Activated T-helper 1 cell treated with Interleukin-2 at 50 U/mL for 16 hours (primary cell): ENCODE measurements at places on chromosomes 4 and X.

- no peak for DNase-seq
These were observed 14.6 kb upstream of the FMR1 start for GRCh38 chrX:147897117-147897516.

DNA sequence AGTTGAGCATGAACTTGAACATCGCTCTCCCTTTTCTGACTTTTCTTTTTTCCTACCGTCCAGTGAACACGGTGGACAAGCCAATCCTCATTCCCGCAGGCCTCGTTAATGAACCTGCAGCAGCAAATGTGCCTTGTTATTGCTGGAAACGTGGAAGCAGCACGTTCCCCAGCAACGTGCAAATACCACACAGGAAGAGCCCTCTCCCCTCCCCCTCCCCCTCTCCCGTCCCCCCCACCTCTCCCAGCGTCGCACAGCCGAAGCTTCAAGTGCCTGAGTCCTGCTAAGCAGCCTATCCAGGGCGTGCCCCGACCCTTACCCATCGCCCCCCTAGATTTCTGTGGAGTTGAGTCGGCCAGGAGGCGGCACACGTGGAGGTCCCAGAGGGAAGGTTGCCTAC is 219.9 kb downstream of the BCOR start:
- no peak for DNase-seq

- no peak for DNase-seq
These were observed 65.0 kb downstream of the PHEX start for GRCh38 chrX:22097012-22097694.

DNA sequence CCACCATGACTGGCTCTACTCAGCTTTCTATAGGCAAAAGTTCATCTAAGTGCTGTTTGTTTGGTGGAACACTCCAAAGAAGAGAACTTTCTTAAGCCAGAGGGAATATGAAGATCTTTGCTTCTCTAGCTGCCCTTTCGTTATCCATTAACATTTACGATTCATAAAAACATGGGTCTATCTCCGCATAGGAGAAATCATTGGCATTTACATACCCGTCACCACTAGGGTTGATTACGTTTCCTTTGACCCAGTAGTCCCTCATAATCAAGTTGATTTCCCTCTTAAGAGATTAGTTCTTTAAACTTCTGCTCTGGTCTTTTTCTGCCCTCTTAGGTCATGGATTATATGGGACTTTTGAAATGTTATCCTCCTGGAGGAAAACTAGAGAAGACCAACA is 57.5 kb downstream of the PTCHD1 start:
- DNase-seq: no peak

GRCh38 chr4:56307423-56307822 is 79.9 kb downstream of the AASDH start:
- no peak for DNase-seq

DNA sequence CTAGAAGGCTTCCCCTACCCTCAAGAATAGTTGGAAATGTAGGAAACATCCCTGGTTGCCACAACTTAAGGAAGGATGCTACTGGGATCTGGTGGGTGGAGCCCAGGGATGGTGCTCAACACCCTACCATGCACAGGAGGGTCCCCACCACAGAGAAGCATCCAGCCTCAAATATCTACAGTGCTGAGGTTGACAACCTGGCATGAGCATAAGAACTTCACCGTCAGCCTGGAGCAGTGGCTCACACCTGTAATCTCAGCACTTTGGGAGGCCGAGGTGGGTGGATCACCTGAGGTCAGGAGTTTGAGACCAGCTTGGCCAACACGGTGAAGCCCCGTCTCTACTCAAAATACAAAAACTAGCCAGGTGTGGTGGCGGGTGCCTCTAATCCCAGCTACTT is 24.0 kb upstream of the ASMTL start:
- DNase-seq: no peak

DNA sequence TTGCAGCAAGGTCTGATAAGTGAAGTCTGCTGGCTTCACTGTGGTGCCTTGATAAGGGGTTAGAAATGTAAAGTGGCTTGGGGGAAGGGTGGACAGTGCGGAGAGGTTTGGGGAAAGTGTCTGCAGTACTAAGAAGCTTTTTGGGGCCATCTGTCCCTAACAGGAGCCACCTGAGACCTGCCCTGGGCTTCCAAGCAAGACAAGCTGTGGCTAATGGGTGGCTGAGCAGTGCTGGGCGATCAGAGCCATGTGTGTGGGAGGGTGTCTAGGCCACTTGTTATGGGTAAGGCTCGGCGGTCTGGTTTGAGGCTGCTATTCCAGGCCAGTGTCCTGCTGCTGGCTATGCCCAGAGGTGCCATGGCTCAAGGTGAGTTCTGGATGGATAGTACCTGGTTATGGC is 185.4 kb upstream of the MTMR8 start:
- DNase-seq: no peak

DNA sequence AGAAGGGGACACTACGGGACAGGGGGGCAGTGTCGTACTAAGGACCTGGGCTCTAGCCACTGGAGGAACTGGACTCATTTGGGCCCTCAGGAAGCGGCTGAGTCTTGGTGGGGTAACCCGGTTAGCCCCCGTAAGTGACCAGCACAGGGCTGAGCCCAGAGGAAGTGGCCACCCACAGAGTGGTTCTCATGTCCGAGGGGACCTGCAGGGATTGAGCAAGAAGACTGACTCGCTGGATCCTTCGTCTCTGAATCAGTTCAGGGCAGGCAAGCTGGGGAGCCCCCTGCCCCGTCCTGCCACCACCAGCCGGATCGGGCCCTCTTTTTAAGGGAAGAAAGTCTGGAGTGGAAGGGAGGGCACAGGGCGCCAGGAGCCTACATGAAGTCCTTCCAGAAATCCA is 719 bp upstream of the BGN start:
- DNase-seq: no peak

- no peak for DNase-seq
These were observed 224.0 kb downstream of the ARAP2 start for GRCh38 chr4:36020351-36020750.

DNA sequence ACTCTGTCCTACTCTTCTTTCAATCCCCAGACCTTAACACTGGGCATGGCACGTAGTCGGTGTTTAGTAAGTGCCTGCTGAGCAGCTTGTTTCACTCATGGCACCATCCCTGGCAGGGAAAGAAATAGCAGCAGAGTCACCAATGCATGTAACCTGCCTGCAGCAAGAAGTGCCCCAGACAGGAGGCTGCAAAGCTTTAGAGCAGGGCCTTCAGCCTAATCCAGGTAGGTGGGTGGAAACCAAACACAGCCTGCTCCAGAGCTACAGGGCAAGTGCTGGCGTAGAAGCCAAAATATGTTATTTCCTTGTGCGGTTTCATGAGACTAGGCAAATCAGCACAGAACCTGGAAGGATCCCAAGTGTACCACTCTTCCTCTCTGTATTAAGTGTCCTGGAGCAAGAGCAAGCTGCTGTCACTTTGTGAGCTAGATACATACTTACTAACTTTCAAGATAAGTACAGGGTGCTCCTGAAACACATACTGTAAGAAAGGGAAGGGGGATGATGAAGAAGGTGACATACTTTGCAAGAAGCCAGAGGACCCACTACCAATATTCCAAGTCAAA is 5.5 kb downstream of the PROM1 start:
- no peak for DNase-seq

DNA sequence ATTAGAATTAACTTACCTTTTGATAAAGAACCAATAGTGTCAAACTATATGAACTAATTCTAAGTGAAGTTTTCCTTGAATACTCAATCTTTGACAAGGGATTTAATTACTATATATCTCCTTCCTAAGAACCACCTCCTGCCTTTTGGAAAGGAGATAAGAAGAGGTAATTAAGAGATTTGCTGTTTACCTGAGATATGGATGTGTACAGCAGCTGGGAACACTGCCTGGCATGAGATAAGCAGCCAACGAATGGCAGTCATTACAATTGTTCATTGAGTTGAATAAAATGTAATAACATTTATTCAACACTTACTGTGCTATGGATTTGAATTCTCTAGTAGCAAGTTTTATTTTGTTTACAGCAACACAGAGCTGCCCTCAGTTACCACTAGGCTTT is 407.1 kb downstream of the SPOCK3 start:
- no peak for DNase-seq

DNA sequence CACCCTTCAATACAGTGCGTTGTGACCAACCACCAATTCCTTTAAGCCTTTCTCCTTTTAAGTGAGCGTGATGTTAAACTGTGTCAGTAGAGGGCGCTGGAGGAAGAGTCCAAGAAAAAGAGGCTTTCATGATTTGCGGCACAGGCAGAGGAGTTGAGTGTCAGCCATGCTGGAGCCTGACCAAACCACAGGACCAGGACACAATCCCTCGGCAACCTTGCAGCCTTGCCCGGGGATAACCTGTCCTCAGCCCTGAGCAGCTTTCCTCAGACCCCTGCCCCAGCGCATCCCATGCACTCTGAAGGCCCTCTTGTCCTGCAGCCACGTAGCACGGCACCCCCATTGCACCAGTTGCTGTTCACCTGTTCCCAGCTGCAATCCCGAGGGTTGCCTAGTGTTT is 53.5 kb upstream of the SMIM31 start:
- no peak for DNase-seq

DNA sequence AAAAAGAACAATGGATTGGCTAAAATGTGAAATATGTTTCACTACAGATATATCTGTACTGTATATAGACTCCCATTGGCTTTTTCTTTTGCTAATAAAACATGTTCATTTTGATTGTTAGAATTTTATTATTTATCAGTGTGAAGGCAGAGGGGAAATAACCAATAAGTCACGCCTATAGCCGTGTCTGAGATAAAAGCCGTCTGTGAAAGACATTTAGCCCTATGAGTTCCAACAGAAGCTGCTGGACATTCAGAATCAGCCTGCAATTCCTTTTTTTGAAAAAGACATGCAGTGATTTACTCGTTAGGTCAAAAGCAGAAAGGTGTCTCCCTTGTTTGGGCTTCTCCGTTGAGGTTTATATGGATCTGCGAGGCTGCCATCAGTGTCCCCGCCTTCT is 24.2 kb upstream of the SLC25A4 start:
- DNase-seq: no peak

DNA sequence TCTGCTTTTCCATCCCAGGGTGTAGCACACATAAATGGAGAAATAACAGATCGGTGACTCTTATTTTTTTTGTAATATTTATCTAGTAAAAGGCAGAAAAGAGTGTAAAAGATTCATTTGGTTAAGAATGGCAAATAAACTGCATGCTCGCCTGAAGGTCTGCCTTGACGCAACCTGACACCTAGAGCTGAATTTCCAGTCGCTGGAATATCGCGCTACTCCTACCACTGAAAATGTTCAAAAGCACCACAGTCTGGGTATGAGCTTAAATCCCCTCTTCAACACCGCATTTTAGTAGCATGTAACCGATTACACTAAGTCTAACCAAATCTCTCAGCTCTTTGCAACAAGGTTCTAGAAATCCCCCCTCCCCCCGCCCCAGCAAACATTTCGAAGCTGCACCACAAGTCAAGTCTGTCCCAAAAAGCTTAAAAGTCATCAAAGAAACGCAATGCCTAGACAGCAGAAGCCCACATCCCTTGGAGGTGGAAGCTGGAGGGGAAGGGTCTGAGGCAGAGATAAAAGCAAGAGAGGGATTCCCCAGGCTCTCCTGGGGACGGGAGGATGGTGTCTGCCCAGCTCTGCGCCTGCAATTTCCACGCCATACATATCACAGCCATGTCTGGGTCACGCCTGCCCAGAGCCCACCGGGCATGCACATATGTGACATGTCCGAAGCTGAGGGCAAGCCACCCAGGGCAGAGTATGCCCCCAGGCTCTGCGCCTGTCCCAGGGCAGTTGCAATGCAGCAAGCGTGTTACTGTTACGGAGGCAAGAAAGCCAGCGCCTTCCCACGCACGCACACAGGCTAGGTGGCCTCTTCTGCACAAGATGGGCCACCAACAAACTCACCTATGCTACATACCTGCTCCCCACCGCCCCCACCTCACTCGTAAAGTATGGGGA is 1.4 kb downstream of the FGF13 start:
- DNase-seq: no peak

GRCh38 chrX:117751155-117751554 is 365.5 kb downstream of the KLHL13 start:
- DNase-seq: no peak

DNA sequence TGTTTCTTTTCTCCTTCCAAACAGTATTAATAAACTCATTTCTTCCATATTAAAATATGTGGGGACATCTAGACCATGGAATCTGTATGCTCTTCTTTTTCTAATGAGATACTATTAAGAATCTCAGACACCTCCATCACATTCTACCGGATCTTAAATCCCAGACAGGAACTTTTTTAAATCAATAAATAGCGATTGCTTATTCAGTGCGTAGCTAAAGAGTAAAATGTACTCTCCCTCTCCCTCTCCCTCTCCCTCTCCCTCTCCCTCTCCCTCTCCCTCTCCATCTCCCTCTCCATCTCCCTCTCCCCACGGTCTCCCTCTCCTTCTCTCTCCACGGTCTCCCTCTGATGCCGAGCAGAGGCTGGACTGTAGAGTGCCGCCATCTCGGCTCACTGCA is 297.0 kb downstream of the HNRNPD start:
- no peak for DNase-seq

- DNase-seq: no peak
These were observed 9.3 kb downstream of the ZNF185 start for GRCh38 chrX:152907084-152907651.

DNA sequence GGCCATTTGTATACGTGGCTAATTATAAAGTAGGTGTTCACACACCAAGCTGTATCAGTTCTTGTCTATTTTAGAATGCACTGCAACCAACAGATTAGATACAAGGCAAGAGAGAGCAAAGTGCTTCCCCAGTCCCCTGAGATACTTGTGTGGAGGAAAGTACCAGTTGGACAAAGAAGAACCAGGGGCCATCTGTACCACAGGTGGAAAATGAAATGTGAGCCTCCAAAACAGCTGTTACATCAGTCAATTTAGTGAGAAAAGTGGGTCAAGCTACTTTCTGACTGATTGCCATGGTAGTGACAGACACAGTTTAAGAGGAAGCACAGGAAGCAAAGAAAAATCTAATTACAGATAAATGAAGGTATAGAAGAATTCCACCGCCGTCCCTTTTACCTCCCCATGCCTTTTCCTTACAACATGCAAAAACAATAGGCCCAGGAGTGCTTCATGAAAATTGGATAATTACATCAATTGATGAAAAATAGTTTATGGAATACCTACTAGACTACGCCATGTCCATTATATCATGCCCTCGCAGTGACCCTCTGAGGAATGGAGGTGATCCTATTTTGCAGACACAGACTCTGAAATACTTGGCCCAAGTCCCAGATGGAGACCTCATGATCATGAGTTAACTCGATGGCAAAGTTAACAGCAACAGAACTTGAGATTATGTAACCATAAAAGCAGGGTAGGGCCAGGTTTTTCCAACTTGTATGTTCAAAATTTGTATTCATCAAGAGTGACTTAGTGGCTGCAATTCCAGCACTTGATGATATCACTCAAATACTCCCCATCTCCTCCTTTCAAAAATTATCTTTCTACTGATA is 15.8 kb downstream of the SMPX start:
- DNase-seq: no peak

- no peak for DNase-seq
These were observed 23.4 kb upstream of the CT47A1 start for GRCh38 chrX:121008920-121009319.

GRCh38 chr4:26493461-26493860 is 3.2 kb upstream of the CCKAR start:
- DNase-seq: no peak

DNA sequence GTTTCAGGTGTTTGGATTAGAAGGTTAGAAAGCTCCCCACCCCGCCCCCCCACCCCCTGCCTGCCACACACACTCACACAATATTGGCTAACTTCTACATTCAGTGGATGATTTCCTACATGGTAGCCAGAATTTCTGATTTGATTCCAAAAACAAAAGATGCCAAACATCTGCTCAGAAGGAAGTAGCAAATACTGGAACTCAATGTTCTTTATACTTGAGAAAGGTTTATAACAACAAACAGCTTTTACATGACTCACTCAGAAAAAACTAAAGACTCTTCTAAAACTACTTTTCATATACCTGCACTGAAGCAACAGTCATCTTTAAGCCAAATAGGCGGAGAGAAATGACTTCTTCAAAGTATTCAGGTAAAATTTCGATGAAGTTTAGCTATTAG is 750.5 kb upstream of the POU3F4 start:
- DNase-seq: no peak
